Hematopoietic multipotent progenitor cell treated with erythropoietin and hydrocortisone succinate and interleukin-3 and kit ligand, for 15 days (in vitro differentiated cells): ENCODE measurements at places on chromosomes 7 and 10.

- no peak for DNase-seq
Measured at GRCh38 chr10:12466704-12467305, 117.5 kb downstream of the CAMK1D start.

DNA sequence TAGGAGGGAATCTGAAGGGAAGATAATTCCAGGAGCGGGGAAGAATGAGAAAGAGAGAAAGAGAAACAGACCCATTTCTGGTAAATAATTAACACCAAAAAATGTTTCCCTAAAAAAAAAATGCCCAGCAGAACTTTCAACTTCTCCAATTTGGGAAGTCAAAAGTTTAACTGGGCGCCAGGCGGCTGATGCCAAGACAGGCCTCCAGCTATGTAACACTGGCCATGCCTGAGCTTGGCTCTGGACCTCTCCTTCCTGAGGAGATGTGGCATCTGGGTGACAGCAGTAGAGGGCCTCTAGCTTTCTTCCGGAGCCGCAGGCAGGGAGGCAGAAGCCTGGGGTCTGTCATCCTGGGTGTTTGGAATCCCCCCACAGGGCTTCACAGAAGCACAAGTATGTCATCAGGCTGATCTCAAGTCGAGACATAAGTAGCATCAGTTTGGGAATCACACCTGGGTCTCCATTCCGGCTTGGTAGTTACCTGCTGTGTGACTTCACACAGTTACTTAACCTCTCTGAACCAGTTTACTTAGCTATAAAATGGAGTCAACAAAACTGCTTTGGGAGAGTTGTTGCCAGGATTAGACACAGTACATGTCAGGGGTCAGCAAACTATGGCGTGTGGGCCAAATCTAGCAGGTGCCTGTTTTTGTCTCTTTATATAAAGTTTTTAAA is 50.5 kb upstream of the TCF7L2 start:
- no peak for DNase-seq

DNA sequence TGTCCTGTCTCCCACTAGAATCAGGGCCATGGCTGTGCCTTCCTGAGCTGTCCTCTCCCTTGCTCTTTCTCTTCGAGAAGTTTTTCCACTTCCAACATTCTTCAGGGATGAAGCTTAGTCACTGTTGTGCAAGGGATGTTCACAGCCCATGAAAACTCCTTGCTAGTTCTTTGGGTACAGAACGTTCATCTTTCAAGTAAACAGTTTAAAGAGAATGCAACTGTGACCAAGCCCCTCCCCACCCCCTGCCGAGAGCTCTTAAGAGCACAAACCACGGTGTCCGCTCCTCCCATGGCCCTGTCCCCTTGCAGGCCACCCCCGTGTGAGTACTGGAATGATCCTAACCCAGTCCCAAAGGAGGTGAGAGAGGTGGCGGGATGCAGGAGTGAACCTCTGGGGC is 161.1 kb upstream of the RHEB start:
- DNase-seq, result no peak

DNA sequence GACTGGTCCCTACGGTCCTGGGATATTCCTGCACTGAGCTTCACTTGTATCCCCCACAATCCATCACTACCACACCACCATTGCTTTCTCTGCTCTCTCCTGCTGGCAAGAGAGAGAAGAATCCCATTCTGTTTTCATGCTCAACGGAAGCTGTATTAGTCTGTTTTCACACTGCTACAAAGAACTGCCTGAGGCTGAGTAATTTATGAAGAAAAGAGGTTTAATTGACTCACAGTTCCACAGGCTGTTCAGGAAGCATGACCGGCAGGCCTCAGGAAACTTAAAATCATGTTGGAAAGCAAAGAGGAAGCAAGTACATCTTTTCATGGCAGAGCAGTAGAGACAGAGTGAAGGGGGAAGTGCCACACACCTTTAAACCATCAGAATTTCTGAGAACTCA is 260.4 kb upstream of the LYZL1 start:
- no peak for DNase-seq

DNA sequence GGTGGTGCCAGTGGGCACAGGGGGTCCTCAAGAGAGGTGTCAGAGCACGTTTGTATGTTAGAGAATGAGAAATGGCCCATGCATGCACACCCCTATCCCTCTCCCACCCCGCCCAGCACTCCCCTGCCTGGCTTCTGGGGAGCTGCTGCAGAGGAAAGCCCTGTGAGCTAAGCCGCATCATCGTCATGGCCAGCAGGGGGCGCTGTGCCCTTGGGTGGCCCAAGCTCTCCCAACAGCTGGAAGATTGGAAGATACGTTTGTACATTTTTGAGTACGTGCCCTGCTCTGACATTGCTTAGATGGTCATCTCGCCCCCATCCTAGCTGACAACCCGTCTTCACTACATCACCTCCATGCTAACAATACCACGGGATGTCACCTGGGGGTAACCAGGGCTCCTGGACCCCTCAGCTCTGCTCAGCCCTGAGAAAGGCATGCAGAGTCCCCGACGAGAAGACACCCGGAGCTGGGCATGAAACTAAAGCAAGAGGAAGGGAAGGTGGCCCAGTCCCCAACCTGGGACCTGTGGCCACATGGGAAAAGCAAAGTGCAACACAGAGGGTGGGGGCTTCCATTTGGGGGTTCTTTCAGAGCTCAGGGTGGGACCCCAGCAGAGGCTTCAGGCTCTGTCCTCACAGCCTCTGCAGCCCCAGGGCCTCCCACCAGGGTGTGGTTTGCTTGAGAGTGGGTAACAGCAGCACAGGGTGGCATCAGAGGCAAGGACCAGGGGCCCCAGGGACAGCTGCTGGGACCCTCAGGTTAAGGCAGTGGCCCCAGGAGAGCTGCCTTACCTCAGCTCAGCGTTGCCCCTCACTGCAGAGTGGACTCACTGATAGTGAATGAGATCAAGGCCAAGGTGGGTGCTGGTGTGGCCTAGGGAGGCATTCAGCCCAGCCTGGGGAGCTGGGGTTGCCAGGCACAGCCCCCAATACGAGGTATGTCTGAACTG is 136.6 kb downstream of the PTPN20 start:
- DNase-seq, result peak; percentile 63

- no peak for DNase-seq
Measured at GRCh38 chr10:77620731-77621130, 16.9 kb downstream of the KCNMA1 start.

- DNase-seq, result no peak
Measured at GRCh38 chr10:77552252-77552651, 85.4 kb downstream of the KCNMA1 start.

GRCh38 chr10:86178401-86179152 is 188.0 kb downstream of the GRID1 start:
- DNase-seq, result no peak

DNA sequence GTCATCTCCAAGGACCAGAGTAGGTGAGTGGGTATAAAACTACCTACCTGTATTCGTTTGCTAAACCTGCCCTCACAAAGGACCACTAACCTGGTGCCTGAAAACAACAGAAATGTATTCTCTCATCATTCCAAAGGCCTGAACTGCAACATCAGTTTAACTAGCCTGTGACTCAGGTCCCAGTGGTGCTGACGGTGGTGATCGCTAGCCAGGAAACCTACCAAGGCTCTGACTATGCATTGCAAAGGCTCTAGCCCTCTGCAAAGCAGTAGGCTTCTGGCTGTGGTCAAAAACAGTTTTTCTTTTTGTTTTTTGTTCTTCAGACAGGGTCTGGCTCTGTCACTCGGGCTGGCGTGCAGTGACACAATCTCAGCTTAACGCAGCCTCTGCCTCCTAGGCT is 107.5 kb downstream of the NPTX2 start:
- DNase-seq, result no peak

DNA sequence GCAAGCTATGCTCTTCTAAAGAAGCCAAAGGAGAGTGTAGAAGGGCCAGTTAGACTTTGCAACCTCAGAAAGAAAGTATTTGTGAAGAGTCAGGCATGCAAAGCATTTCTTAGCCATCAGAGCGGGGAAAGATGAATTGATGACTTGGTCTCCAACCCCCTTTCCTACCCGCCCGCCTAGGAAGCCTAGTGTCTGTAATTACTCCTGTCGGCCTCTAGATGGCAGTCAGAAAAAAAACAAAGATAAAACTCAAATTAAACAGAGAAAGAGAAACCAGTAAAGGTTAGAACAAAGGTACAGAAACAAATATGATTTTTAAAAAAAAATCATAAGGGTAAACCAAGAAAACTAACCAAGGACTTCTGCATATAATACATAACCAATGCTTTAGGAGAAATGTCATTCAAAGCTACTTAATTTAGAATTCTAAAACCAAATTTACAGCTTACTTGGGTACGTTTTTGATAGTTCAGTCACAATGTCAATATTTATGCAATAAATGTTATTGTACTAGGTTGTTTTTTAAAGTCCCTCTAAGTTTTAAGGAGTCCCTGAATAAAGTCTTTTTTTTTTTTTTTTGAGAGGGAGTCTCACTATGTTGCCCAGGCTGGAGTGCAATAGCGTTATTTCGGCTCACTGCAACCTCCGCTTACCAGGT is 97.6 kb downstream of the LYZL1 start:
- DNase-seq, result peak; percentile 53

DNA sequence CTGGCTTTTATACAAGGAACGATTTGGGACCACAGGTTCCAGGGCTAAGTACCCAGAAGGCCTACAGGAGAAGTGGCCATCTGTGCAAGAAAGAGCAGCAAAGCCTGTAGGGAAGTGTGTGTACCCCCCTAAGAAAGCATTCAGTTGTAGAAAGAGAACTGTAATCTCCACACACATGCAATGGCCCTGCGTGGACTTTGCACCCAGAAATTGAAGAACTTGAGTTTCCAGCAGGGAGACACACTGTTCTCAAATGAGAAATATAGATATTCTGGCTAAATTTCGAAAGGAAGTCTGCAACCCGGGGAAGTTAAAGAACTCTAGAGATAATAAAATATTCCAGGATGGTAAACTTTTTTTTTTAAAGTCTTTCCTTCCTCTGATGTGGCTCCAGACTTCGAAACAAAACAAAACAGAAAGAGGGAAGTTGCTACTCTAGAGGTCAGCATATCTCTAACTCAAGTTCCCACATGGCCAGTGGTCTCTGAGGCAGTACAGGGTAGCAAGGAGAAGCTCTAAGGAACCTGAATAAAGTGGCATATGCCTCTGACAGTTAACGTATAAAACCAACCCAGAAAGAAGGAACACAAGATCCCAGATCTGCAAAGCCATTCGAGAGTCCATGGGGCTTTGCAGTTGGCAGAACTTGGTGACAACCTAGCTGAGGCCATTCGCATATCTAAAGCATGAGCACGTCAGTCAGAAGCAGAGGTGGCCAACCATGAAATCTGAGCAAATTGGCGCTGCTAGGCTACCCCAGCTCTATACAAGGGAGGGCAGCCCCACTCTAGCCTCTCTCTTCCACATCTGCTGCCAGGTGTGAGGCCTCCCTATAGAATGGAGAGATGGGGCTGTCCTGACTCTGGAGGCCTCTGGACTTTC is 56.6 kb downstream of the ELMO1 start:
- DNase-seq, result no peak

- DNase-seq, result no peak
Measured at GRCh38 chr7:156665101-156665500, 24.5 kb downstream of the RNF32 start.

DNA sequence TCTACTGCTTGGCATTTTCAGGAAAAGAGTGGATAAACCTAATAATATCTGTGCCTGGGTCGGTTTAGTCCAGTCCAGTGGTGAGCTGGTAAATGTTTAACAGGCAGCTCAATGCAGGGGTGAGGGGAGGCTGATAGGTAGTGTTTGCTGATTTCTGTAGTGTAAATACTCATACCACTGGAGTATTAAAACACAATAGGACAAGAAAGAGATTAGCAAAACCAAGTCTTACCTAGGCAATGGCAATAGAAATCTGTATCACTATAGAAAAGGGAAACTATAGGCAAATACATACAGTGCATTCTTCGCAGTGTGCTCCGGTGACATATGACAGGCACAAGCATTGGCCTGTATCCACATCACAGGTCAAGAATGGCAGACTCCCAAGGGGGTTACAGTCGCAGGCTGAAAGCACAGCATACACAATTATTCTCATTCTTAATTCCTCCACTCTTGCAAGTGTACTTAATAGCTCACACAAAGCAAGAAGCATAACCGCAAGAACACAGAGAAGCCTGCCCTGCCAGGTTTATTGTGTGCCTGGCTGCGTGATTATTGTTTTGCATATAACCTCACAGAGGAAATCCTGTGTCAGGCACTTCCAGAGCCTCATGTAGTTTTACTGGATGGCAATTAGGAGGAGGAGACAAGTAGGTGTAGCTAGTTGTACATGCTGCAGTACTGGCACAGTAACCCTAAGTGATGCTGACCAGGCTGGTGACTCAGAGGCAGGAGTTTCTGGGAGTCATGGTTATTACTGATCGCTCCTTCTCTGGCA is 35.0 kb downstream of the LAMB4 start:
- no peak for DNase-seq

- no peak for DNase-seq
Measured at GRCh38 chr10:31001740-31002139, 29.9 kb downstream of the ZNF438 start.

GRCh38 chr10:125820701-125821100 is 2.4 kb downstream of the UROS start:
- no peak for DNase-seq

GRCh38 chr7:88344956-88345832 is 38.5 kb upstream of the STEAP4 start:
- no peak for DNase-seq

DNA sequence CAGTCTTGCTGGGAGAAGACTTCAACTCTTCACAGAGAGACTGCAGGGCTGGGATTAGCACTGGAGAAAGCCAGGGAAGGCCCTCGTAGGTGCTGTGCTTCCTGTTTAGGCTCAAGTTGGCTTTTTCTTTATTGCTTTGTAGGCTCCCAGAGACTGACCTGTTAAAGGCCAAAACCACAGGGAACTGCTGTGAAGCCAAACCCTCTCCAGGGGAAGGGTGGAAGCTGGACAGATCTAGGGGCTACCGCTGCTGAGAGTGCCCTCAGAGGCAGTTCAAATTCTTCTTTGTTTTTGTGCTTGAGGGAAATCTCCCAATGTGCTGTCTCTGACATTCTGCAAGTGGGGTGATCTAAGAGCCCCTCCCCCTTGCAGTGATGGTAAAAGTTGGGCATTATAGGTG is 198.4 kb downstream of the CNTNAP2 start:
- DNase-seq, result no peak

- DNase-seq, result no peak
Measured at GRCh38 chr10:96646751-96647166, 59.9 kb upstream of the TM9SF3 start.

GRCh38 chr7:145082366-145083161 is 246.7 kb upstream of the TPK1 start:
- no peak for DNase-seq
